ENCODE measurements at places on chromosomes 12 and 14.

GRCh38 chr12:83161456-83161855 lies 474.8 kb downstream of the TMTC2 start:
- H3K4me3 ChIP-seq, result no peak overlapping the region
- H3K27me3 ChIP-seq, result no peaks in the 10 kb centered on the region
- DNase-seq, result no peak
- H3K36me3 ChIP-seq, result no peaks in the 10 kb centered on the region

GRCh38 chr14:96752594-96752993 lies 44.6 kb upstream of the VRK1 start:
- no peaks in the 10 kb centered on the region for H3K36me3 ChIP-seq
- DNase-seq, result no peak
- H3K27ac ChIP-seq, result no peak overlapping the region
- peaks cover 11% of the 10 kb centered on the region for H3K27me3 ChIP-seq

DNA sequence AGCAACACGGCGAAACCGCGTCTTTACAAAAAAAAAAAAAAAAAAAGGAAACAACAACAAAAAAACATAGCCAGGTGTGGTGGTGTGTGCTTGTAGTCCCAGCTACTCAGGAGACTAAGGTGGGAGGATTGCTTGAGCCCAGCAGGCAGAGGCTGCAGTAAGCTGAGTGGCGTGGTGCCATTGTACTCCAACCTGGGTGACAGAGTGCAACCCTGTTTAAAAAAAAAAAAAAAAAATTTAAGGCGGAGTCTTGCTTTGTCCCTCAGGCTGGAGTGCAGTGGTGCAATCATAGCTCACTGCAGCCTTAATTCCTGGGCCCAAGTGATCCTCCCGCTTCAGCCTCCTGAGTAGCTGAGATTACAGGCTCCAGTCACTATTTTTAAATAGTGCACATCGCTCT lies 18.2 kb upstream of the FIGNL2 start:
- no peak for DNase-seq
- no peaks in the 10 kb centered on the region for H3K36me3 ChIP-seq
- H3K4me3 ChIP-seq, result no peak overlapping the region
- peaks cover 76% of the 10 kb centered on the region for H3K27me3 ChIP-seq
- H3K27ac ChIP-seq, result no peak overlapping the region
- peaks cover 28% of the 10 kb centered on the region for H3K4me1 ChIP-seq

GRCh38 chr14:99725774-99726537 lies 41.9 kb downstream of the CYP46A1 start:
- H3K27ac ChIP-seq, result no peak overlapping the region
- H3K4me1 ChIP-seq, result no peaks in the 10 kb centered on the region
- H3K27me3 ChIP-seq, result peaks cover 24% of the 10 kb centered on the region
- DNase-seq, result no peak
- no peak overlapping the region for H3K4me3 ChIP-seq

GRCh38 chr12:48063530-48063929 lies 42.3 kb downstream of the SENP1 start:
- no peak overlapping the region for H3K27ac ChIP-seq

DNA sequence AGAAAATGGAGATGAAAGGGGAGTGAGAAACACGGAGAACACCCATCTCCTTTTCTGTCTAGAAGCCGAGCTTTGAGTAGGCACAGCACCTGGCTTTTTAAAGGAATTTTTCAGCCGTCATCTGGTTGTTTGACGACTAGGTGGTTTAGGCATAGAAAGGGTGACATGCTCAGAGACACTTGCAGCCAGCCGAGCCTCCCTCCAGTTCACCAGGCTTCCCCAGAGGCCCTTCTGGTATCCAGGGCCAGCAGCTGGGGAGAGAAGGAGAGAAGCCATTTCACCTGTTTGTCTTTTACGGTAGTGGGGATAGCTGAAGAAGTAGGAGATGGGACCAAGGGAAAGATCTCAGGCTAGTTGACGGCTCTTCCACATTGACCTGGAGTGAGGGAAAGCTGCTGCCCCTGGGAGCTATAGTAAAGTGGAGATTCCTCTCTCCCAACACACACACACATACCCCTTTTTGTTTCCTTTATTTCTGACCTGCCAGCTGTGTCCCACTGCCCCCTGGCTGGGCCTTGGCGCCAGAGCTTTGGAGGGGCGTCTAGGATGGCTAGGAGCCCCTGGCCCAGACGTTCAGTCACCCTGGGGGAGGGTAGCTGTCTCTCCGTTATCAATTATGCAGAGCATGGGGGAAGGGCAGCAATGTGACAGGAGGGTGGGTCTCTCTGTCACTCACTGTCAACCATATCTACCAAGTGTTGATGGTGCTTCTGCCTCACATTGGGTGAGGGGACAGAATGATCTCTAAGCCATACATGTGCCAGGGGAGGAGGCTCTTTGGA lies 5.5 kb downstream of the MAP3K12 start:
- no peaks in the 10 kb centered on the region for H3K36me3 ChIP-seq
- H3K27ac ChIP-seq, result peak overlapping the region; percentile 94
- peaks cover 36% of the 10 kb centered on the region for H3K4me1 ChIP-seq
- DNase-seq, result no peak
- H3K27me3 ChIP-seq, result no peaks in the 10 kb centered on the region

GRCh38 chr12:40701756-40702155 lies 9.5 kb downstream of the CNTN1 start:
- no peak for DNase-seq
- H3K27me3 ChIP-seq, result no peaks in the 10 kb centered on the region
- H3K36me3 ChIP-seq, result no peaks in the 10 kb centered on the region
- no peaks in the 10 kb centered on the region for H3K4me1 ChIP-seq
- no peak overlapping the region for H3K27ac ChIP-seq

DNA sequence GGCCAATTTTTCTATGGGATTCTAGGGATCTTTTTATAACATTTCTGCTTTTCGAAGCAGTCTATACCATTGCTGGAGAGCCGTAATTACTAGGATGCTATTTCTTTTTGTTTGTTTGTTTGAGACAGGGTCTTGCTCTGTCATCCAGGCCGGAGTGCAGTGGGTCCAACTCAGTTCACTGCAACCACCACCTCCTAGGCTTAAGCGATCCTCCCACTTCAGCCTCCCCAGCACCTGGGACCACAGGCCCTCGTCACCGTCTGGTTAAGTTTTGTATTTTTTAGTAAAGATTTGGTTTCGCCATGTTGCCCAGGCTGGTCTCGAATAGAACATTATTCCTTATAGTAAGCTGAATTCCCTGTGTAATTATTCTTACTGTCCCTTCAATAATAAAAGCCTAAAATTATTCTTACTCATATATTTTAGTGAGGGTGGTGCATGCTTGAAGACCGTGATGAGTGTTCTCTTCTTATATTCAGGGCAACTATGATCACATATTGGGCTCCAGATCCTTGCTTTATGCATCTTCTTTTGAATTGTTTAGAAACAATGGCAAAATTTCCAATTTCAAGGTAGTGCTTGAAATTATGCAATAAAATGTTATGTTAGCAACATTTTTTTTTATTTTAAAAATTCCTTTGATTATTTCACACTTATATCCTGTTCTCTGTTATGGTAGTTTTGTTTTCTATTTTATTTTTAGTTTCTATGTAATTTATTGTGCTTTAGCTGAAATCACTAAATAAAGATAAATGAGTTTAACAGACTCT lies 66.2 kb downstream of the CRADD start:
- peak overlapping the region; percentile 75 for H3K4me3 ChIP-seq
- H3K4me1 ChIP-seq, result peaks cover 10% of the 10 kb centered on the region
- H3K27me3 ChIP-seq, result no peaks in the 10 kb centered on the region
- H3K36me3 ChIP-seq, result no peaks in the 10 kb centered on the region
- no peak overlapping the region for H3K27ac ChIP-seq

- H3K36me3 ChIP-seq, result peaks cover 40% of the 10 kb centered on the region
- H3K4me1 ChIP-seq, result no peaks in the 10 kb centered on the region
- no peak overlapping the region for H3K4me3 ChIP-seq
Measured at GRCh38 chr14:104717137-104717536, 6.9 kb upstream of the ADSS1 start.

All from CD4-positive, alpha-beta T cell (primary cell).